Muscle of back (tissue), 13 donors: ENCODE measurements at places on chromosomes 7 and 10. TPM values are rescaled to one million over a fixed set of nuclear protein-coding genes. Genes with fewer than 3 reads are reported as not detected.

The TUBB8 gene
- 0.14 TPM for polyA plus RNA-seq

DNA sequence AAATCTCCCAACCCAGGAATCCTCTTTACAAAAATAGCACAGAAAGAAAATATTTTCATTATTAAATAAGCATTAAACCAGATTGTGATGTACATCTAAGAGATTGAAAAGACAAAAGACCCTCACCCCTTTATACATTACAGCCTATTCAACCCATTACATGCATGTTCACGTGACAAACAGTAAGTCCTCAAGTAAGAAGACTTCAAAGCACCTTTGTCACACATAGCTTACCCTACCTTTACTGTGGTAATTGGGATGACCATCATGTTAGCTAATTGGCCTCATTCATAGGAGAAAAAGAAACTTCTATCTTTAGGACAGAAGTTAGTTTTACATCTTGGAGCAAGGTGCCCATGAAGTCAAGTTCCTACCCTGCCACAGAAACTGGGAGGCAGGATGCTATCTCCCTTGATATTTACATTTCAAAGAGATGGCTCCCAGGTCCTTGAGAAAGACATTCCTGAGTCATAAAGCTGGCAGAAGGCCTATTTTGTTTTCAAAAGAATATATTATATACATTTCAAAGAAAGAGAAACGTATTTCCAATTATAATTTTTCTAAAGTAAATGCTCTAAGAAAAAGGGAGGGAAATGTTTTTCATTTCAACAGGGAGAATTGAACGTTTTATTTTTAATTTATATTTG lies 48.1 kb downstream of the GNAI1 start:
- no peak for DNase-seq

- peak; percentile 83 for DNase-seq
Observed at GRCh38 chr10:58512491-58513187, at the start of gene BICC1. Gene BICC1 (plus strand): TSS chr10:58512872. CDS start chr10:58513144, 272 bp downstream.

DNA sequence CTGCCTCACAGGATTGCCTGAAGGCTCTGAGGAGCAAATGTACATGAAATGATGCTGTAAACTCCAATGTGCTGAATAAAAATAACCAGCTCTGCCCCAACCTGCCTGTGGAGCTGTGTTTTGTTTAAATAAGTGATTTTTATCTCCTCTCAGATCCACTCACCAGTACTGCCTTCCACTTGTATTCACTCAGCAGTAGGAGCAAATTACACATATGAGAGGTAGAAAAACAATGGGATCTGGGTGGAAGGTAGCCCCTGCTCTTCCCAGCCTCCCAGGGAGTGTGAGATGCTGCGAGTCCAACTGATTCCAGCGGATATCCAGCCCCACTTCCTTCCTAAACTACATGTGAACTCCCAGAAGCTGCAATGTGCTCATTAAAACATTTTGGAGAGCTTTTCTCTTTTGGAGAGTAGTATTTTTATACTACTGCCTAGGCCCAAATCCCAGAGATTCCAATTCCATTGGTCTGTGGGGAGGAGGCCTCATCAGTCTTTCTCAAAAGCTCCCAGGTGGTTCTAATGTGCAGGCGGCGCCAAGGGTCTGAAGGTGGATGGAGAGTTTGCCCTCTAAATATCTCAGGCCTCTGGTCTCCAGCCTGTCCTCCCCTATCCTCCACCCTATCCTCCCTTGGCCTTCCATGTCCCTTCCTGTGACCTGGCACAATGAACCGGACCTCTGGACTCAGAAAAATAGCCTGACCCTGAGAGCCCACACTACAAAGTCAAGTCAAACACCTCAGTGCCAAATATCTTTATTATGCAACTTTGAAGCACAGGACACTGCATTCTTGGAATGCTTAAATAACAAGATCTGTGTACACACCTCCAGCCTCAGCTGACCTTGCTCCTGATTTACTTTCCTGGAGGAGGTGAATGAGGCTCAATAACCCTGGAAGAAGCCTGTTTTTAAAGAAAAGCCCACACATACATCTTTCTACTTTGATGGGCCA lies 46.2 kb downstream of the CPVL start:
- DNase-seq = no peak

DNA sequence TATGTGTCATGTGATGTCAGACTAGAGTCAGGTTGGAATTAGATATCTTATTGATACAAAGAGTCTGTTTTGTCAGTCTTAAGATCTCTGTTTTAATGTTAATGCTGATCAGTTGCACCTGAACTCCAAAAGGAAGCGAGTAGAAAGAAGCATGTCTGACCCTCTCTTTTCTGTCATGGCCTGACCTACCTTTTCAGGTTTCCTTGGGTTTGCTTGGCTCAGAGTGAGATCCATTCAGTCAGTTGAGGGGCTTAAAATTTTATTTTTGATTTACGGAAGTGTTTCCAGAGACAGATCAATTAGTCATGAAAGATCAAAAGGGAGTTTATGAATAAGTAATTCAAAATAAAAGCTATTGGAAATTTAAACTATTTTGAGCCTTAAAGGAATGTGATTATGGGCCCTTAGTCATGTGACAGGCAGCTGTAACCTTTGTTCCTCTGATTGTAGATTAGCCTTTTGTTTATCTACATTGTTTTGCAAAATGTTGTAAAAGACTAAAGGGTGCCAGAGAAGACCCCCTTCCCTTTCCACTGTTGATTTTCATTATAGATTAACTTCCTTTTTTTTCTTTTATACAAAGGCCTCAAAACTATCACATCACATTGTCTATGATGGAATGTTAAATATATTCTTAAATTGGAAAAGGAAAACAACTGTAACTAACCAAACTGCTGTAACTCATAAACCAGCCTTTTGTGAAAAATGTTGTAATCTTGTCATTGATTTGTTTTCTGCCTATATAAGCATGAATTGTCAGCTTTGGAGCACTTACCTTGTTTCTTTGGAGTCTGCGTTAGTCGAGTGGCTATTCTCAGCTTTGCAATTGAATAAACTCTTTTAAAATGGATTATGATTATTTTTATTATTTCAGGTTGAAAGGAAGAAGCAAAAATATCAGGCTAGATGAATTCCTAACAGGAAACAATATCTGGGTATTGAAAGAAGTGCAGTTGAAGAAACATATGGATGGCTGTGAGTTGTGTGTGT lies 195.5 kb upstream of the MBL2 start:
- no peak for DNase-seq

The PRSS1 gene
- polyA plus RNA-seq = not detected

The GPC2 gene
- polyA plus RNA-seq = 8.5 TPM

The STMP1 gene
- polyA plus RNA-seq = 48.4 TPM

GRCh38 chr7:87316846-87317552 lies 28.5 kb upstream of the CROT start:
- DNase-seq = peak; percentile 22
